NCI-H82 (cell line): ENCODE measurements at places on chromosomes 6 and 20.

DNA sequence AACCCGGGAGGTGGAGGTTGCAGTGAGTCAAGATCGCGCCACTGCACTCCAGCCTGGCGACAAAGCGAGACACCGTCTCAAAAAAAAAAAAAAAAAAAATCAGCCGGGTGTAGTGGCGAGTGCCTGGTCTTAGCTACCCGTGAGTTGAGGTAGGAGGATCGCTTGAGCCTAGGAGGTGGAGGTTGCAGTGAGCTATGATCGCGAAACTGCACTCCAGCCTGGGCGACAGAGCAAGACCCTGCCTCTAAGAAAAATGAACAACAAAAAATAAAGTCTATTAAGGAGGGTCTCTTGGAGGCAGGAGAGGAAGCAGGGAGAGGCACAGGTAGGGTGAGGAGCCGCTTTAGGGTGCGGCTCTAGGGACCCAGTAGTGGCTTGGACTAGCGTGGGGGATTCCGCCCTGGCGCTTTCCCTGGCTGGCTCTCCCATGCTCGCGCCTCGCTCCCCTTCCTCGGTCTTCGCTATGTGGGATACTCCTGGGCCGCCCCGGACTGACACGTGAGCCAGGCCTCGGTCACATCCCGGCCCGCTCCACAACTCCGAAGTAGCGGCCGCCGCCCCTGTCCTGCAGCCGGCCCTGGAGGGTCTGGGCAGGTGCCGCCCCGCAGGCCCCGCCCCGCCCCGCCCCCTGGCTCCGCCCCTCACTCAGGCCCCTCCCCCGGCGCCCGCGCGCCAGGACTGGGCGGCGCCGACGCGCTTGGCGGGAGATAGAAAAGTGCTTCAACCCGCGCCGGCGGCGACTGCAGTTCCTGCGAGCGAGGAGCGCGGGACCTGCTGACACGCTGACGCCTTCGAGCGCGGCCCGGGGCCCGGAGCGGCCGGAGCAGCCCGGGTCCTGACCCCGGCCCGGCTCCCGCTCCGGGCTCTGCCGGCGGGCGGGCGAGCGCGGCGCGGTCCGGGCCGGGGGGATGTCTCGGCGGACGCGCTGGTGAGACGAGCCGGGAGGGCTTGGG, at the start of gene MYBL2:
MYBL2 (plus strand) TSS at position 739 of the 953 bp plus-strand sequence; CDS start at position 909, 170 bp downstream.
- DNase-seq: peak; percentile 84

GRCh38 chr20:5470943-5471342, 154.2 kb upstream of the PROKR2 start:
- DNase-seq: no peak

GRCh38 chr20:46816886-46817638, 77.6 kb upstream of the EYA2 start:
- DNase-seq: no peak

GRCh38 chr6:40386200-40386599, 201.0 kb downstream of the LRFN2 start:
- no peak for DNase-seq

- no peak for DNase-seq
Observed at GRCh38 chr6:38311201-38311600, 328.5 kb downstream of the BTBD9 start.

DNA sequence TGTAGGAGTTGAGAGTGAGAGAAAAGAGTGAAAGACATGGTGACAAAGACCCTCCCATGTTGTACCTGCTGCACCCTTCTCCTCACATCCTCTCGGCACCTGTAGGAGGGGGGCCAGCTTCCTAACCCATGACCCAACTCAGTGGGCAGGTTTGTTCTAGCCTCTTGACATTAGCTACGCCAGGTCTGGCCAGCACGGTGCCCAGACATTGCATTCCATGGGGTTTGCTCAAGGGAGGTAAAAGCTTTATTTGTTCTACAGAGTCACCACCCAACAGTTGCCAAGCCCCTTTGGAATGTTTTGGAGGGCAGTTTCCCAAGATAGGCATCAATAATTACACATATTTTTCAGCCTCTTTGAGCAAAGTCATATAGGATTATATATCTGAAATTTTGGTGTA, 22.7 kb upstream of the TGM6 start:
- no peak for DNase-seq

- DNase-seq: no peak
Observed at GRCh38 chr6:41100871-41101287, 28.1 kb downstream of the NFYA start.

DNA sequence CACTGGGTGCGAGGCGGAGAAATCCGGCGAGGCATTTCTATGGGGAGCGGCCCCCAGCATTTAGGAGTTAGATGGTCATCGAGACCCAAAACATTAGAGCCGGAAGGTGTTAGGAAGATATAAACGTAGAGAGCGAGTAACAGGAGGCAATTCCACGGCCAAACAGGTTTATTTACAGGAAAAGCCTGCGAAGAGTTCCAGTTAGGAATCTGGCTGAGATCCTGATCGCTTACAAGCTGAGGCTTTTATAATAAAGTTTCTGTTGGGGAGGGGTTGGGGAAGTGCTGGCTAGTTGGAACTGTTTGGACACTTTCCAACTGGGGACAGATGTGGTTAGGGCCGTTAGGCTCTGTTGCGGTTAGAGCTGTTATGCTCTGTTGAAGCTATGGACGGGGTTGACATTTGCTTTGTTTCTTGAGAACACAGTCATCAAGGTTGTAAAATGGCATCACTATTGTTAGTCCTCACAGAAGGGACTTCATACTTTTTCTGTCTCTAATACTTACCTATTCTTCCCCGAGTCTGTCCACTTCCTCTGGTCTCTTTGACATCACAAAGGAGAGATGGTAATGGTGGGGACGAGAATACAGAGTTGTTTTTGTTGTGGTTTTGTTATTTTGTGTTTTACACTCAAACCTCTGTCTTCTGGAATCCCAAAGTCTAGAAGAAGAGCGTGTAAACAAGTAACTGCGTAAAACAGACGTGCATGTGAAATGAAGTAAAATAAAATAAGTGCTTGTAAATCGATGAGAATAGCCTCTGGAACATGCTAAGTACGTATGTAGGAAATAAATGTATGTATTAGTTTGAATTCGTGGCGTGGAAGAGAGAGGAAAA, 554 bp upstream of the ZSCAN31 start:
- DNase-seq: peak; percentile 67

- peak; percentile 84 for DNase-seq
Observed at GRCh38 chr6:6699741-6700367, 111.3 kb downstream of the LY86 start.

DNA sequence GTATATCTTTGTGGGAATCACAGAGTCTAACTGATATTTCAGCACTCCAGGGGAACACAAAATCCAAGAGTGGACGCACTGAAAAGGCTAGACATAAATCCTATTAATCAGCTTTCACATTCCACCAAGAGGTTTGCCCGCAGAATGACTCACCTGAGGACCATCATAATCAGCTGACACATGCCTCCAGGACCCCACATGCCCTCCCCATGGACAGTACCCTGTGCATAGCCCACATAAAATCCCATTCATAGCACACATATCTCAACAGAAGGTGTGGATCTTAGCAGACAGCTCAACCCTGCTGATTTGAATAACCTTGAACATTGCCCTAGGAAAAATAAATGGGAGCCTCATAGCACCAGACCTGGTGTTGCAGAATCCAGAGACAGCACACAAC, 246.8 kb upstream of the TENT5A start:
- DNase-seq: no peak

- DNase-seq: no peak
Observed at GRCh38 chr6:118325220-118325860, 222.8 kb upstream of the PLN start.

DNA sequence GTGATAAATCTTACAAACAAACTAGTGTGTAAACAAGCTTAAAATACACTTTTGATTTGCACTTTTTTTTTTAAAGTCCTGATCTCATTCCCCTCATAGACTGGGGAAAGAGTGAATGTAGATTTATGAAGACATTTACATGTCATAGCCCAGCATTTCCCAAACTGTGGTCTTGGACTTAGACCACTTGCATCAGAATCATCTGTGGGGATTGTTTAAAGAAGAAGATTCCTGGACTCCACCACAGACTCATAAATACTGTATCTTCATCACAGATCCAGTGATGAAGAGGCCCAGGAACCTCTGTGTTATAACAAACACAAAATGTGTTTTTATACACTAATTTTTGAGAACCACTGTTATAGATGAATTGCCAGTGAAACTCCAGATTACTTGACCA, 99.5 kb downstream of the KCNQ5 start:
- no peak for DNase-seq

- DNase-seq: no peak
Observed at GRCh38 chr6:1716868-1717267, 107.2 kb downstream of the FOXC1 start.

- DNase-seq: peak; percentile 31
Observed at GRCh38 chr6:26403893-26404292, 1.8 kb downstream of the BTN3A1 start.

DNA sequence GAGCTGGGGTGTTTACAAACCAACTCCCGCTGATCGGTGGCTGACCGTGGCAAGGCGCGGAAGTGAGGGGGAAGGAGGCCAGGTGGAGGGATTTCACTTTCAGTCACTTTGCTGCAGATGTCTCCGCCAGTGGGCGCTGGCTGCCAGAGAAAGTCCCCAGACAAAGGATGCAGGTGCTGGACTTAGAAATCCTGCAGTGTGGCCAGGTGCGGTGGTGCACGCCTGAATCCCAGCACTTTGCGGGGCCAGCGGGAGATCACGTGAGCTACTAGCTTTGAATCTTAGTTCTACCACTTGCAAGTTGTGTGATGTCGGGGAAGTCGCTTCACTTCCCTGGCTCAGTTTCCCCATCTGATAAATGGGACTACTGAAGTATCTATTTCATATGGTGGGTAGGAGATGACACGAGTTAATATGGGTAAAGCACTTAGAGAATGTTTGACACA, 180.4 kb downstream of the ZNF217 start:
- peak; percentile 60 for DNase-seq

GRCh38 chr6:120805276-120805675, 529.0 kb downstream of the TBC1D32 start:
- DNase-seq: no peak

- DNase-seq: no peak
Observed at GRCh38 chr6:38215651-38216311, 396.3 kb downstream of the ZFAND3 start.

DNA sequence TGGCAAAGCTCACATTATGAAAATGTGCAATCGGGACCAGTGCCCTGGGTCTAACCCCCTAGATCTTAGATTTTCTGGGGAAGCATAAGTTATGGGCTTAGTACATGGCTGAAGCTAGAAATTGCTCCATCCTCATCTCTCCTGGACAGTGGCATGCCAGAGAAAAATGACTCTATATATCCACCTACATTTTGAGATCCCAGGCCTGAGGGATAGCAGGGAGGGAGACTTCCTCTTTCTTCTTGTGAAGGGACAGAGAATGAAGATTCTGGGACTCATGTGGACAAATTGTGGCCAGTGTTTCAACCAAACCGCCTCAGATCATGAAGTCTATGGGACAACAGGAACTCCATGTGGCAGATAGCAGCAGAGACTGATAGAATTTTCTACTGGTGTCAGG, 35.4 kb downstream of the GSTA2 start:
- no peak for DNase-seq

DNA sequence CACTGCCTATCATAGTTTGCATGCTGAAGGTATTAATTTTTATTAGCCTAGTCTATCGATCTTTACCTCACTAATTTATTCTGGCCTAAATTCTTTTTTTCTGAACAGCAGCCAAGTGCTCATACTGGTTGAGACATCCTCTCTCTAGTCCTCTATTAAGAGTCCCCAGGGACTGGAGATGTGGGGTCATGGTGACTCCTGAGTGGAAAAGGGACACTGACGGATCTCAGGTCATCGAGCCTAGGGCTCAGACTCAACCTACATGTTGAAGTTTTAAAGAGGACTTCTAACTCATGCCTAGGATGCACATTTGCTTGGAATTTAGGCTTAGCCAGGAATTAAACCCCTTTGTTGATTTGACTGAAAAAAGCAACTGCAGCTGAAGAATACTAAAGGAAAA, 378.1 kb downstream of the BTBD9 start:
- DNase-seq: peak; percentile 36

DNA sequence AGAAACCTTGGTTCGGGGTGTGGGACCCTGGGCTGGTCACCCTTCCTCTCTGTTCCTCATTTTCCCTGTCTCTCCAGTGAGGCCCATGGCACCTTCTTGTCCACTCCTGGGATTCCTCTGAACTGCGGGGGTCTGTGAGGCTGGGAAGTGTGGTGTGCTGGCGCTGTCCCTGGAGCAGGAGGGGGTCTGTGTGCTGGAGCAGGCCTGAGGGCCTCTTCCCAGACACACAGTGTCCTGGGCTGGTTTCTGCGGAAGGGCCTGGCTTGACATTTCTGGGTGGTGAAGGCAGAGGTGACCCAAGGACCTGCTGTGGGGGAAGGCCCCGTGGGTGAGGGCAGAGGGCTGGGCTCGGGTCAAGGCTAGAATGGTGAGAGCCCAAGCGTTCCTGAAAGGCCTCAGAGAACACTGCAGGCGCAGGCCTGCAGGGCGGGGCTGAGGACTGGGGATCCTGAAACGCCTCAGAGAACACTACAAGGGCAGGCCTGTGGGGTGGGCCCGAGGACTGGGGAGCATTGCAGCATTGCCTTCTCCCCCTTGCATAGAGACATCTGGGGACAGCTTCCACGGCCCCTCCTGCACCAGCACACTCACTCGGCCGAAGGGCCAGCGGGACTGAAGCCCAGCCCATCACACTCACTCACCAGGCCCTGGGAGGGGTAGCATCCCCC, 10.6 kb upstream of the BAK1 start:
- no peak for DNase-seq

DNA sequence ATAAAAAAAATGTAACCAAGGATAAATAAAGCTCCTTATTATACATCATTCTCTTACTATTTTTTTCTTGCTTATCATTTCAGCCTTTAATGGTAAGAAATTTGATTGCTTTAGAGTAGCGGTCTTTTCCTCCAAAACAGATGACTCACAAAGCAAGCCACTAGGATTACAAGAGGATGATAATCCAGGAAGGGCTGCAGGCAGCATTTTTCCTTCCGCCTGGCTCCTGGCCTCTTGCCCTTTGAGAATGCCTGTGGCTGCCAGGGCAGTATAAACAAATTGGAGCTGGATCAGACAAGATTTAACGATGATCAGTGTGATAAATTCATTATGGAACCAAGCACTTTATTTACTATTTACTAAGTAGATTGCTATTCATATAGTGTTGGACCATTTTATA, 9.7 kb upstream of the FBXL4 start:
- peak; percentile 13 for DNase-seq

- no peak for DNase-seq
Observed at GRCh38 chr6:108363889-108364313, 69.0 kb downstream of the AFG1L start.

GRCh38 chr6:16564436-16564835, 196.8 kb downstream of the ATXN1 start:
- no peak for DNase-seq

DNA sequence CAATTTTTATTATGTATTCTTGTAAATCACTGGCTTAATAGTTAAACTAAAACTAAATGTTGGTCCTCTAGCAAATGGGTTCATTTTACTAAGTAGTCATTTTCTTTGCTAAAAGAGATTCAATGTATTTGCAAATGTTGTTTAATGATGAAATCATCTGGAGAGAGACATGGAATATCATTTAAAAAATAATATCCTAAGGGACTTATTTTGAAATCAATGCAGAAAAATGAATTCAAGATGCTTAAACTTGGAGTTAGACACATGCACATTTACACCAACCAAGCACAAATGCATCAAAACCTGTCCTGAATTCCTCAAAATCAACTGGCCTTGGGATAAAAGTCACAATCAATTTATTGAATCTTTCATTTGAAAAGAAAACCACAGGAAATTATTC, 165.0 kb upstream of the RNF217 start:
- DNase-seq: no peak
